Activated CD4-positive, alpha-beta T cell treated with anti-CD3 and anti-CD28 coated beads, Interleukin-2, amount 50 U/mL, for 24 hours (primary cell): ENCODE measurements at places on chromosomes 7 and 10.

- DNase-seq: no peak
Observed at GRCh38 chr10:33478675-33479125, 144.2 kb upstream of the NRP1 start.

DNA sequence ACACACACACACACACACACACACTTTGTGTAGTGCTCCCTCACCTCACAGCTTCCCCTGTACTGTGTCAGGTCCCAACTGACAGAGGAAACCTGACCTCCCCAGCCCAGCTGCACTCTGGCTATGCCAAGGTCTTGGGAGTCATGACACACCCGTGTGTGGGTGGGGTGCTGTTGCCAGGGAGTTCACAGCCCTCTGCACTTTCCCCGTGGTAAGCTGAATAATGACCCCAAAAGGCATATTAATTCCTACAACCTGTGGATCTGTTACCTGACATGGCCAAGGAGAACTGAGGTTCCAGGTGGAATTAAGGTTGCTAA is 8.9 kb upstream of the NANOS1 start:
- DNase-seq: no peak

DNA sequence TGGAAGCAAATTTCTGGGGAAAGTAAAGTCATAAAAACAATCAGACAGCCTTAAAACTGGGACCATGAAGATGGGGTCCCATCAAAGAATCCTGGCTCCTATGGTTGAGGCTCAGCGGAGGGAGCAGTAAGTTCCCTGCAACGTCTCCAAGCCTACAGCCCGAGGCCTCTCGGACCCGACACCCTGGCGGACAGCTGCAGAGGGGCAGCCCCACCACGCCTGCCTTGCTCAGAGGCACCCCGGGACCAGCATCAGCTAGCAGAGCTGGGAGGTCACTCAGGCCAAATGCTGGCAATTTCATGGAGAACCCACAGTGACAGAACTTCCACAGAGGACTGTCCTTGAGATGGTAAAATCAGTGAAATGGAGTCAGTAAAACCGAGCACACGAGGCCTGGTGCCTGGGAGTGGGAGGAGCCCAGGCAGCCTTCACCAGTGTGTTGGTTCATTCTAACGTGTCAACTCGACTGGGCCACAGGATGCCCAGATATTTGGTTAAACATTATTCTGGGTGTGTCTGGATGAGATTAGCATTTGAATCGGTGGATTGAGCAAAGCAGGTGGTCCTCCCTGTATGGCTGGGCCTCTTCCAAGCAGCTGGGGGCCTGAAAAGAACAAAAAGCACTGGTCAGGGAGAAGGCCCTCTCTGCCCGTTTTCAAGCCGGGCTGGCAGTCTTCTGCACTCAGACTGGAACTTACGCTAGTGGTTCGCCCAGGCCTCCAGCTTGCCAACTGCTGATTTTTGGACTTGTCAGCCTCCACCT is 96.2 kb upstream of the INSIG1 start:
- DNase-seq: no peak

DNA sequence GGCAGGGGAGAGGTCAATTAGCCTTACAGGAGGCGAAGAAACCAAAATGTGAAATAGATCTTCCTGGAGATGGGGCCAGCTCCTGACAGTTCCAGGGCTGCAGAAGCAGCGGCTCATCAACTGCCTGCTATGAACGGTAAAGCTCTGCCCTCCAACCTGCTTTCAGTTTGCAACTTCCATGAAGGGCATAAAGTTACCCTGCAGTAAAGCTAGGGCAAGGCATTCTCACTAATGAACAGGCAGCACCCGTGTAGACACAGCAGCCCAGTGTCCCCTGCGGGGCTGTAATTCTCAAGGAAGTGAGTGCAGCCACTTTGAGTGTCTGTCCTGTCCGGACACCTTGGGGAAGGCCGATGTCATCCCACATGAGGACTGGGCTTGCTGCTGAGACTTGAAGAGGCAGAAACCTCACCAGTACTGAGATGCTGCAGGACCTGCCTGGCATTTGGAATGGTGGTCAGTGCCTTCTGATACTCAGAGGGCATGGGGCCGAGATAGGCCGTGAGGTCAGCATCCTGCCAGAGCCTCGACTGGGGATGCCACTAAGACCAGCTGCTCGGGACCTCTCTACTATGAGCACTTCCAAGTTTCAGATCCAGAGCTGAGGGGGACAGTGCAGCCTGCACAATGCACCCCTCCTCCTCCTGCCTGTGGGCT is 26.1 kb upstream of the C10orf53 start:
- no peak for DNase-seq

GRCh38 chr10:96858038-96858705 is 26.1 kb downstream of the LCOR start:
- no peak for DNase-seq

DNA sequence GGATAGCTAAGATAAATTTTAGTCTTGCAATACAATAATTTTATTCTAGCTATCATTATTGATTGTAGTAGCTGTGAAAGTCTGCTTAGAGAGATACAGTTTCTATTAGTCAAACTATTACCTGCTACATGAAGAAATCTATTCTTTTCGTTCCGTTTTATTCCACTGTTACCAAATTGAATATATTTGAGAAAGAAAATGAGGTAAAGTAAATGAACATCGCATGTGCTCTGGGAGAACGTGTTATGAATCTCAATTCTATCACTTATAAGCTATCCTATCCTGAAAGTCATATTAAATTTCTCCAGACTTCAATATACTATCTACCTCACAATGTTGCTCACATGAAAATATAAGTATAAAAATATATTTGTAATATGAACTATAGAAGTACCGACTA is 21.3 kb downstream of the GRM3 start:
- no peak for DNase-seq

- no peak for DNase-seq
Observed at GRCh38 chr10:75403939-75404814, 2.6 kb upstream of the ZNF503 start.

DNA sequence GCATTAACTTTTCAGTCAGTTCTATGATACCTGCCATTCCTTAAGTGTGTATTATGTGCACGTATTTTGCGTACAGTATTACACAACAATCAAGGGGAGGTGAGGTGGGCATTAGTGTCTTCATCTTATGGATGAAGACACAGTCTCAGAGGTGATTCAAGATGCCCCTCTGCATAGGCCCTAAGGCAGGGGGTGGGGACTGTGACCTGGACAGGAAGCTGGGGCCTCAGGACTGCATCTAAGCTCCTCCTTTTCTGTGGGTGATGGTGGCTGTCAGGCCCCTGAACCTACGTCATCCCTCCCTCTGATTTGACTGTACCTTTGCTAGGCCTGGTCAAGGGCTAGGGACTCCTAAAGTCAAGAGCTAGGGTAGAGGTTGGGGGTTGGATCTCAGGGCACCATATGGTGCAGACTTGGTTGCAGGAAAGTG is 38.9 kb downstream of the HK1 start:
- DNase-seq: no peak

GRCh38 chr10:8321990-8322389 is 267.5 kb downstream of the GATA3 start:
- DNase-seq: no peak

DNA sequence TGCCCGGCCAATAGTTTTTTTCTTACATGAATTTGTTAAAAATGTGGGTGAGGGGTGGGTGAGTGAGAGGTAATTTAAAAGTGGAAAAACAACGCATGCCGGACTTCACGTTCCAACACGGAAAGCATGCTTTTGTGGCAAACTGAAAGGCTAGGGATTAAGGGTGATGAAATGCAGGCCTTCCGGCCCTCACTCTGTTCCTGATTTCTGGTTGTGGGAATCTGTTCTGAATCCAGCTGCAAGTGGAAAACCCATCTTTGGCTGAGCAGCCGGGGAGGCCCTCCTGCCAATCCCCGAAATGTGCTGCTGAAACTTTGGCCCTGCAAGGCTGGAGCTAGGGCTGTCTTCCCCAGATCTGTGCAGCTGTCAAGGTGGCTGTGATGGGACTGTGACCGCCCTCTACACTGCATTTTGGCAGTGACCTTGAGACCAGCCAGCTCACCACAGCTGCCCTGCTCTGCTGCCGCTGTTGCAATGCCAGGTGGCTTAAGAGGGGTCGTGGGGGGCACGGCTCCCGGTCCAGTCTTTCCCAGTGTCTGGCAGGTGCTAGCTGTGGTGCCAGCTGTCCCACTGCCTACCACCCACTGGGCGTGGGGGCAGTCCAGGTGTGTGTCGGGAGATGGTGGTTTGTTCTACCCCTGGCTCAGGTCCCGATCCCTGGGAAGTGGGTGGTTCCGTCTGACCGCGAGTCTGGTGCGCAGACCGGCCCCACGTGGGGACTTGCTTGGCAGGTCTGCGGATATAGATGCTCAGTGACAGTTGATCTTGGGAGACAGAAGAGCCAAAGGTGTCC is 39.0 kb downstream of the TET1 start:
- DNase-seq: no peak

DNA sequence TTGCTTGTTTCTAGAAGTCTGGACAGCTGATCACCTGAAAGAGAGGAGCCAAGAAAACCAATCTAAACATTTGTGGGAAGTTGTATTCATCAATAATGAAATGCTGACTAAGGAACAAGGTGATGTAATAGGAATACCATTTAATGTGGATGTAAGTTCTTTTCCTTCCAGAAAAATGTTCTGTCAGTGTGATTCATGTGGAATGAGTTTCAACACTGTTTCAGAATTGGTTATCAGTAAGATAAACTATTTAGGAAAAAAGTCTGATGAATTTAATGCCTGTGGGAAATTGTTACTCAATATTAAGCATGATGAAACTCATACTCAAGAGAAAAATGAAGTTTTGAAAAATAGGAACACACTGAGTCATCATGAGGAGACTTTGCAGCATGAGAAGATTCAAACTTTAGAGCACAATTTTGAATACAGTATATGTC is 39.8 kb upstream of the ZNF37A start:
- no peak for DNase-seq

DNA sequence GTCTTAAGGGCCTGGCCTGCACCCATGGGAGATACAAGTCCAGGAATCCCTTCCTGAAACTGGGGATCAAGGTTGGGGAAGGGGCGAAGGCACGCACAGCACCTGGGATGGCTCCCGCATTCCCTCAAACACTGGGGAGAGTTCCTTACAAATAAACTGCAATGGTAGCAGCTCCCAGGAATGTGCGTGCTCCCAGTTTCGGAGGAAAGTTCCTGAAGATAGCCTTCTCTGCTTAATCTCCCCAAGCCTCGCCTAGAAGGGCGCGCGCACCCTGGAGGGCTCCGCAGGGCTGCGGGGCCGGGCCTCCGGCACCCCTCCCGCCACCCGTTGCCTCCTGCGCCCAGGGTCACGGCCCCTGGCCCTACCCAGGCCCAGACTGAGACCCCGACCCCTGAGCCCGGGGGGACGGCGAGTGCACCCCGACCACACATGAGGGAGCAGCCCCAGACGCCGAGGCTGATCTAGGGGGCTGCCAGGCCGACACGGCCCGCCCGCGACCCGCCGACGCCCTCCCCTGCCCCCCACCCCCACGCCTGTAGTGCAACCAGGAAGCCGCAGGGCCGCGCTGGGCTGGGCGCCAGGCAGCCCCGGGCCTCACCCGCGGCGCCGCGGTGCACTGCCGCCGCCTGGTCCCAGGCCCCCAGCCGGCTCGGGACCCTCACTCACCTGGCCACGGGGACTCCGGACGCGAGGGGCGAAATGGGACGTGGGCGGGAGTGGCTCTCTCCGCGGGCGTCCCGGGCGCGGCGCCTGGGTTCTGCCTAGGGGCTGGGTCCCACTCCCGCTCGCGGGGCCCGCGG is 460 bp downstream of the ANXA11 start:
- DNase-seq: no peak

- no peak for DNase-seq
Observed at GRCh38 chr7:122143376-122143750, 686 bp downstream of the AASS start.

DNA sequence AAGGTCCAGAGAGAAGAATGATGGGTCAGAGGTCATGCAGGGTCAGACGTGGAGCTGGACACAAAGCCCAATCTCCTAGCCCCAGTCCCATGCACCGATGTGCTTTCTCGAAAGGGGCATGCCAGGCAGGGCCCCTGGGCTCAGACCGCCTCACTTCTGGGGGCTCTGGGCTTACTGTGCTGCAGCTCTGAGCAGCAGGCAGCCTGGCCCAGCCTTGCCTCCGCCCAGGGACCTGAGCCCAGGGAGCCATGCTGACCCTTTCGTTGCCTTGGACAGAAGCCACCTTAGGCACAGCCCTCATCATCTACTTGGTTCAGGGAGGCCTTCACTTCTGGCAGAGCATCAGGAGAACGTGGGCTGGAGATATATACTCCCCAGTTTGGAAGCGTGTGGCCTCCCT is 161.2 kb downstream of the GRK5 start:
- DNase-seq: no peak

DNA sequence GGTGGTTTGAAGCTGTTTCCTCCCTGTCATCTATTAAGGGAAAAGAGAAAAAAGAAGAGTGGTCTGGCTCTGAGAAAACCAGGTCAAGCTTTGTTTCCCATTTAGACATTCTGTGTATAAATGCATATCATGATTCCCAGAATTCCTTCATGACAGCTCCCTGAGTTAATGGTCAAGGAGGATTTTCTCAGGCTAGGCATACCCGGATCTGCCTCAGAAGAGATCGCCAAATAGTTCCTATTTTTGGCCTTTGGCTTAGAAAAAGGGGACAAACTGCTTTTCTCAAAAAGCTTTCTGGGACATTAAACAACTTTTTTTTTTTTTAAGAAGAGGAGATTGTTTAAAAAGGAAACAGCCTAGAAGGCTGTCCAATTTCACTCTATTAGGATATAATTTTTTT is 53.5 kb upstream of the PIP4K2A start:
- DNase-seq: no peak

DNA sequence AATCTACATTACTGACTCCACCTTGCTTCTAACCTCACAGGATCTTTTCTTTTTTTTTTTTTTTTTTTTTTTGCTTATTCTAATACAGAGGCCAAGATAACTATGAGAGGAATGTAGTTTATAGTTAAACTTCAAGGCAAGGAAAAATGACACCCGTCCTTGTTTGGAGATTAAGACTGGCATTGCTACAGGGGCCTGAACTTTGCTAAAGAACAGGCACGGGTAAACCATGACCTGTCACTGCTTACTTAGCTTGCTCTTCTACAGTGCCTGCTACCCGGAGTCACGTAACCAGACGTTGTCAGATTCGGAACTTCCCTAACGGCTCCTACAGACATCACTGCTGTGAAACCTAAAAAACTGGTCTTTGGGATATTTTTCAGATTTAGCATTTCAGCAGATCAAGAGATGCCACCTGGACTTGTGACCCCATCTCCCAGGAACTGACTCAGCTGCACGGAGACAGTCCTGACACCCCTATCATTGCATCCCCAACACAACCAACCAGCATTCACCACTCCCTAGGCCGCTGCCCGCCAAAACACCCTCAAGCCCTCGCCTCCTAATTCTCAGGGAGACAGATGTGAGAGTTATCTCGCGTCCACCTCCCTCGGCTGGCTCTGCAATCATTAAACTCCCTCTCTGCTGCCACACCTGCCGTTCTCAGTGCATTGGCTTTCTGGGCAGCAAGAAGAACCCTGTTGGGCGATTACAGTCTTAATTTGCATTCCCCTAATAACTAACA is 27.5 kb downstream of the MAD1L1 start:
- no peak for DNase-seq
